Mesothelial cell of epicardium (in vitro differentiated cells): ENCODE measurements at places on chromosomes 11 and 22.
A peak's percentile ranks its signal among the peaks of the same experiment; 100 is the strongest.

- no peak for DNase-seq
Observed at GRCh38 chr11:114308689-114309089, 12.5 kb downstream of the NNMT start.

DNA sequence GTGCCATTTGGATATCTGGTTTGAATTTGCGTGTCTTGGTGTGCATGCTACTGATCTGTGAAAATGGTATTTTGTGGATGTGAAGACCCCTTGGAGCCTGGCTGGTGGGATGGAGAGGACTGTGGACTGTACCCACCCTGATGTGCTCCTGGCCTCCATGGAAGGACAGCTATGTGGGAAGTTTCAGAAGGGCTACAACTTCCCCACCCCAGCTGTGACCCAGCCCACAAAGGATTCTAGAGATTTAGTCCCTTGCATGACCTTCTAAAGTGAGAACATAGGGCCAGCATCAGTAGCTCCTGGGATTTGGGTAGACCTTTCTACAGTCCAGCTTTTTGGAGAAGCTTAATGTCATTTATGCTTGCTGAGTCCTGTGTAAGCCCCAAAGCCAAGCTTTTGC, 173.4 kb downstream of the BCR start:
- DNase-seq: no peak

- DNase-seq: no peak
Observed at GRCh38 chr11:35990170-35990569, 46.3 kb downstream of the LDLRAD3 start.

DNA sequence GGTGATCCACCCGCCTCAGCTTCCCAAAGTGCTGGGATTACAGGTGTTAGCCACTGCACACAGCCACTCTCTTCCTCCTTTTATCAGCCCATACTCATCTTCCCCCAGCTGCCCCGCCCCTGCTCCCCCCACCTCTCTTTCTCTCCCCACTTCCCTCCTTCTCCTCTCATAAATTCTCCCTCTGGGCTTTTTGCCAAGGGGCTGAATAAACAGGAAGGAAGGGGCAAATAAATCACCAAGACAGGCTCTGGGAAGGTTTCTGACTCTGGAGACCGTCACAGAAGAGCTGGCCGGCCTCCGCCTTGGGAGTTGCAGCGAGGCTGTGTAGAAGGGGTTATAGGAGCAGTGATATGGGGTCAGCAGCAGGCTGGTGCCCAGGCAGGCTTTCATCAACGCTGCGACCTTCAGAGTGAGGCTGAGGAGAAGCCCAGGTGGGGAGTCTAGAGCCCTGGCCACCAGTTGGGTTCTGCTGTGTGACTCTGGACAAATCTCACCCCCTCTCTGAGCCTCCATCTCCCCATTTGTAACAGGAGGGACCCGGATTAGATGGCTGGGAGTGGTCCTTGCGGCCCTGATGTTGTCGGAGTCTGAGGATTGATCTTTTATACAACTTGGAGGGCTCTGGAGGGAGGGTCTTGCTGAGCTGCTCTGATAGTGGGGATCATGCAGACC, 62.6 kb upstream of the RASD2 start:
- DNase-seq: peak; percentile 67

DNA sequence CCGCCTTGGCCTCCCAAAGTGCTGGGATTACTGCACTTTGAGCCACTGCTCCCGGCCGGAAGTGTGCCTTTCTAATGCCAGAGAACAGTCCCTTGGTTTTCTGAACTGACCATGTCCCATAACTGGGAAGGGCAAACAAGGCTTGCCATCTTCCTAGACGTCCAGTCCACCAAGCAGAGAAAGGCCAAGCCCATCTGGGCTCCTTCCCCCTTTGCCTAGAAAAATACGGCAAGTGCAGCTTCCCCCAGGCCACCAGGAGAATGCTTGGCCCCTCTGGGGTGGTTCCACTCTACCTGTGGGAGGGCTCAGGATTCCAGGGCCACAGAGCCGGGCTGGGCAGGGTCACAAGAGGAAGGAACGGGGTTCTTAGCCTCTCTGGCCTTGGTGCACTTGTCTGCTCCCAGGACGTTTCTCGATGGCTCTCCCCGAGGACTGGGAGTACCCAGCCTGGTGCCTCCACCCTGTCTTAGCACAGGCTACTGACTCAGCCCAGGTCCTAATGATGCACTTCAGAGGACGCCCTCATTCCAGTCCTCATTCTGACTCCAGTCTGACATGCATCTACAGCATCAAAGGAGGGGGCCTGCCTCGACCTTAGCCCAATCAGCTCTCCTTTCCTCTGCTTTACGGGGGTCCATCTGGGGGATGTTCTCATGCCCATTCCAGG, 1.2 kb downstream of the USP2 start:
- DNase-seq: no peak

GRCh38 chr11:111413849-111414248, 34.8 kb upstream of the POU2AF1 start:
- no peak for DNase-seq

- no peak for DNase-seq
Observed at GRCh38 chr11:120988603-120989002, 35.3 kb upstream of the TBCEL start.

- DNase-seq: no peak
Observed at GRCh38 chr11:1549338-1550330, 22.4 kb downstream of the DUSP8 start.

GRCh38 chr11:73233692-73234470, 15.8 kb downstream of the P2RY2 start:
- DNase-seq: no peak

DNA sequence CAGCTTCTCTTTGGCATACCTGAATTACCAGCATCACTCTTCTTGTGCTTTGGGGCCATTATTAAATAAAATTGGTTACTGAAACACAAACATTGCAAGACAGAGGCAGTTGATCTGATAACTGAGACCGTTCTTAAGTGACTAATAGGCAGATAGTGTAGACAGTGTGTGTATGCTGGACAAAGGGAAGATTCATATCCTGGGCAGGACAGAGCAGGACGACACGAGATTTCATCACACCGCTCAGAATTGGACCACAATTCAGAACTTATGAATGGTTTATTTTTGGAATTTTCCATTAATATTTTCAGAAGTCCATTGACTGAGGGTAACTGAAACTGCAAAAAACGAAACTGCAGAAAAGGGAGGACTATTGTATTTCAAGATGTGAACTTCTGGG, 68.6 kb downstream of the LDLRAD3 start:
- no peak for DNase-seq

- no peak for DNase-seq
Observed at GRCh38 chr22:29768052-29768693, 1.0 kb downstream of the UQCR10 start.

DNA sequence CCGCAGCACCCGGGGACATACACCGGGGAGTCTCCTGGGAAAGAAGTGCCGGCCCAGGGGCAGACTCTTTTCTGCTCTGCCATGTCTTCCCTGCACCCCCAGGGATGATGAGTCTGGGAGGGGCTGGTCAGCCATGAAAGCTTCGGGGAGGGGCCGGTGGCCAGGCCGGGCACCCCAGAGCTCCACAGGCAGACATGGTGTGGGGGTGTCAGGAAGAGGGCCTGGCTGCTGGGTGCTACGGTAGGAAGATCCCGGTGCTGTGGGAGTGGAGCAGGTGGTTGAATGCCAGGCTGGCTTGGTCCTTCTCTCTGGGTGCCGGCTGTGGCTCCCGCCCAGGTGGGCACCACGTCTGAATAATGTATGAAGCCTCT, 17.4 kb downstream of the LSP1 start:
- DNase-seq: no peak

DNA sequence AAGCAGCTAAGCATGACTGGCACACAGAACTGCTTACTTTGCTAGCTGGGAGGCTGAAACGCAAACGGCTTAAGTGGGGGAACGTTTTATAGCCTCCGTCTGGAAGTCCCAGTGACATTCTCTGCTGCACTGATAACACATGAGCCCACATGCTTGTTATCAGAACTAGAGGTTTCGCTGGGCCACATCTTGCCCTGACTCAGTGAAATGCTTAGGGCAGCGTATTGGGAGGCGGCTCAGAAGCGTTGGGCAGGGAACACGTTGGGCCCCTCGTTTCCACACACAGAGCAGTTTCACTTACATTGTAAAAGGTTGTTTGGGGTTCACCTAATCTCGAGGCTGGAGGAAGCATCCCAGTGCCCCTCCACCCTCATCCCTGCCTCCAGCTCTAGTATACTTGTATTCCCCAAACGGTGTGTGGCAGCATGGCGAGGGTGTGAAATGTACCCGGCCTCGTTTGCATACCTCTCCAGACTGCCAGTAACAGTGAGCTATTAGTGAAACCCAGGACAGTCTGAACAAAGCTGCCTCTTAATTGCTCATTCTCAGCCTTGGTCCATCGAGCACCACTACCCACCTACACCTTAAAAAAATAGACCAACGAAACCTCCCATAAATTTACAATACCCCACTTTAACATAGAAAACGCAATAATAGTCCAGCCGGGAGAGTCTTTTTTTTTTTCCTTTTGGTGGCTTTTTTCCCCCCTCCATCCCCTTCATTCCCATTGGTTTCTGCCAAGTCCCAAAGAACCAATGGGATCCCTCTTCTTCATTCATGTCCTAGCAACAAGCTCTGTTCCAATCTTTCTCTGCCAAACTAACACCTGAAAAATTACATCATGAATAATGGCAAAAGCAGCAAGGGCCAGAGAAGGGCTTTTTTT, 218.8 kb upstream of the SORL1-AS1 start:
- DNase-seq: no peak

GRCh38 chr11:126469311-126469710, 113.8 kb downstream of the ST3GAL4 start:
- no peak for DNase-seq

DNA sequence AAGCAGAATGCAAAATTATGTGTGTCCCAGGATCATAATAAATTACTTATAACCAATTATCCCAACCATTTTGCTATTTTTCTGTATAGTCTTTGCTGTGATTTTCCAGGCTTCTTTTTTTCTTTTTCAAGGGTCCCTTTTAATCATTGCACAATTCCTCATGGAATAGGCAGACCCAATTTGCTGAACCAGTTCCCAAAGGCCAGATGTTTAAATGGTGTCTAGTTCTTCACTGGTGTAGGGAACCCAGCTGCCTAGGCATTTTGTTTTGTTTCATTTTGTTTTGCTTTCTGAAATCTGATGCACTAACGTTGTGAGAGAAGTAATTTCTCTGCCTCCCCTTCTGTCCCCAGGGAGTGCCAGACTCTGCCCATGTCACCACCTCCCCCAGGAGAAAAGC, 60.4 kb downstream of the CHST1 start:
- no peak for DNase-seq

DNA sequence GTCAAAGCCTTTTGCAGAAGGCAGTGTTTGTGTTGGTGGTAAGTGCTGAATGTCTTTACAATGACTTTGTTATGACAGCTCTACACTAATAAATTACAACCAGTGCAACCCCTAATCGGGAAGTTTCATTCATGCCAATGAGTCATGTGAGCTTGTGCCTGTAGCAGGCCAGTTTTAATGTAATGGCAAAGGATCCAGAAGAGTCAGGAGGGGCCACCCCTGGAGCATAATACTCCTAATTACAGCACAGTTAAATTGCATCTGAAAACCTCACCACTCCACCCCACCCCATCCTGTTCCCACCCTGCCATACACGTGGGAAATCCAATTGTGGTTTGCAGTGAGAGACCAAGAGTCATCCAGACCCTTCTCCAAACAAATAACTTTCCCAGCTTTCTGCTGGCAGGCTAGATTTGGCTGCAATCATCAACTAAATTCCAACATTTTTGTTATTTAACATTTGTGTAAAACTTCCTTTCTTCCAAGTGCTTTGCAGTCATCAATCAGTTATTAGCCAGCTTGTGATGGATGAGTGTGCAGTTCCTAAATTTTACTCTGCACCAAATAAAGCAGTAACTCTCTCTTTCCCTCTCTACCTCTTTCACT, 277.3 kb upstream of the FAT3 start:
- DNase-seq: no peak

DNA sequence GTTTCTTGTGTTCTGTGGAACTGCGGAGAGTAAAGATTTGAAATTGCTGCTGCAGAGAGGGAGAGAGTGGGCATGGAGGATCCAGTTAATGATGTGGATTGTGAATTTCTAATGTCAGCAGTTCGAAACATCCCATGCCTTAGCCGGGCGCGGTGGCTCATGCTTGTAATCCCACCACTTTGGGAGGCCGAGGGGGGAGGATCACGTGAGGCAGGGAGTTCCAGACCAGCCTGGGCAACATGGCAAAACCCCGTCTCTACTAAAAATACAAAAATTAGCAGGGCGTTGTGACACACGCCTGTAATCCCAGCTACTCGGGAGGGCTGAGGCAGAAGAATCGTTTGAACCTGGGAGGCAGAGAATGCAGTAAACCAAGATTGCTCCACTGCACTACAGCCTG, 1.1 kb upstream of the CAVIN3 start:
- DNase-seq: no peak

DNA sequence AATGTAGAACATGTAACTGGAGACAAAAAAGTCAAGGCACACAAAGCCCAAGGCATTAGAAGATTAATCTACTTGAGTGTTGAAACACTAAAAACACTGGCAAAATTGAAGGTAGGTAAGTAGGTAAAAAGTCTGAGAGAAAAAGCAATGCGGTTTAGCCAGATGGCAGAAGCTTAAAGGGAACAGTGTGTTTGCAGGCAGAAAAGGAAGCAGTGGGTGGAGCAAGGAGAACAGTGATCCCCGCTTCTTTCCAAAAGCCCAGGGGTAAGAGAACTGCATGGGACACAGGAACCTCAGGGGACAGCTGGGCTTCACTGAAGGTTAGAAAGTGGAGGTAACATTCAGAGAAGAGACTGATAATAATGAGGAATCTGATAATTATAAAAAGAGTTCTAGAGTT, 16.0 kb downstream of the MRE11 start:
- no peak for DNase-seq

GRCh38 chr22:32994041-32994830, 63.9 kb downstream of the SYN3 start:
- no peak for DNase-seq

- DNase-seq: no peak
Observed at GRCh38 chr11:19766810-19767209, 54.2 kb downstream of the NAV2 start.

DNA sequence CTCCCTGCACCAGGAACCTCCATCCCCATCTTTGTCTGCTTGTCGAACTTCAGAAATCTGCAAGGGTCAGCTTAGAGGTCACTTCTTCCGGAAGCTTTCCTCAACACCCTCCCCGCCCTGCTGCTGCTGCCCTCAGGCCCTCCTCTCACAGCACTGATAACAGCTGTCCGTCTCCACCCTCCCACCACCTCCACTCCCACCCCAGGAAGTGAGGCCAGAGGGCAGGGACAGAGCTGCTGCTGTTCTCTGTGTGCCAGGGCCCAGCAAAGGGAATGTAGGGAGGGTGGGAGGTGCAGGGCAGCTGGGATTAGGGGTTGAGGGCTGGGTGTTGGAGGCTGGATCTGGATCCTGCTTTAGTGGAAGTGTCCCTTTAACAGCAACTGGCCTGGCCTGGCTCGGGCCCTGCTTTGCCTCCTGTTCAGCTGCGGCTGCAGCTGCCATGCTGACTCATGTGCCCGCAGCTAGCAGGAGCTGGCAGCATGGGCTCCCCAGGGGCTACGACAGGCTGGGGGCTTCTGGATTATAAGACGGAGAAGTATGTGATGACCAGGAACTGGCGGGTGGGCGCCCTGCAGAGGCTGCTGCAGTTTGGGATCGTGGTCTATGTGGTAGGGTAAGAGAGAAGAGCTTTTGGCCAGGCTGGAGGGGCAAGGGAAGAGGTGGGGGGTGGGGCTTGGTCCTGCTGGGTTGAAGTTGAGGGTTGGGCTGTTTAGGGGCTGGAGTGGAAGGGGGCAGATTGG, at the start of gene P2RX6:
Gene P2RX6, plus strand, starts transcription at position 440 of the 740 bp plus-strand sequence. Its CDS starts 10 bp downstream, at position 450.
- DNase-seq: no peak

- no peak for DNase-seq
Observed at GRCh38 chr11:102151784-102152525, 41.7 kb downstream of the YAP1 start.

GRCh38 chr11:34349882-34350281, 7.9 kb downstream of the ABTB2 start:
- no peak for DNase-seq

- DNase-seq: no peak
Observed at GRCh38 chr11:18669219-18669596, 29.4 kb upstream of the TMEM86A start.
